Lung microvascular endothelial cell (primary cell): ENCODE measurements at places on chromosomes 4 and X. TPM values are rescaled to one million over a fixed set of nuclear protein-coding genes. Genes with fewer than 3 reads are reported as not detected.

Gene TMEM255A
- total RNA-seq, result not detected in 2 replicates

Gene ADGRL3
- 0.87 and 1.6 TPM in 2 replicates for total RNA-seq

Gene MYL5
- 8.3 and 18.3 TPM in 2 replicates for total RNA-seq

Gene LARP1B
- 8.5 and 13.5 TPM in 2 replicates for total RNA-seq

Gene SHISA3
- 0.44 and 0.60 TPM in 2 replicates for total RNA-seq

Gene PLRG1
- total RNA-seq, result 40.8 and 46.6 TPM in 2 replicates

Gene TLR10
- total RNA-seq, result not detected in 2 replicates

Gene TMEM156
- total RNA-seq, result under 0.01 and 0.87 TPM in 2 replicates

Gene OTC
- 0.22 and 1.2 TPM in 2 replicates for total RNA-seq

Gene CCDC160
- total RNA-seq, result not detected in 2 replicates

Gene CLDN22
- total RNA-seq, result not detected in 2 replicates

Gene RAB33A
- 0.40 and 0.44 TPM in 2 replicates for total RNA-seq

Gene THAP9
- 4.8 and 5.8 TPM in 2 replicates for total RNA-seq

Gene GYG2
- 0.22 and 0.40 TPM in 2 replicates for total RNA-seq

Gene AFF2
- 0.20 and 0.22 TPM in 2 replicates for total RNA-seq

Gene ZNF711
- 3.3 and 4.6 TPM in 2 replicates for total RNA-seq

Gene SMARCA1
- total RNA-seq, result 18.3 and 22.6 TPM in 2 replicates

Gene SSX2B
- not detected in 2 replicates for total RNA-seq

Gene MAML3
- 4.0 and 4.8 TPM in 2 replicates for total RNA-seq
